ENCODE measurements at places on chromosomes 7 and 10.

DNA sequence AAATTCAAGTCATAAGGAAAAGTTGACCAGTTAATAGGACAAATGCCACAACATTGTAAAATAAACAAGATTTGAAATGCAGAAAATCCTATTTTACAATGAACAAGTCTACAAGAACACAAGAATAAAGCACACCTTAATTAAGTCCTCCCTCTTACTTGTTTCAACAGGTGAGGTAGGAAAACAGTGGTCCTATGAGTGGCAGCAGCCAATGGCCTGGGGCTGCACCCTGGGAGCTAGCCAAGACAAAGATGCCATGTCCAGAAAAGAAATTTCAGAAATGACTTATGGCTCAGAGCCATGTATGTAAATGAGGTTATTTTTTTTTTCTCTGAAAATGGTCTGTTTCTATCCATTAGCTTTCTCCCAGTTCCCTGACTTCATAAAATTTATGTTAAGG, 14.3 kb downstream of the KLLN start:
- DNase-seq = no peak

GRCh38 chr7:104196161-104196560, 11.7 kb downstream of the ORC5 start:
- peak; percentile 32 for DNase-seq

DNA sequence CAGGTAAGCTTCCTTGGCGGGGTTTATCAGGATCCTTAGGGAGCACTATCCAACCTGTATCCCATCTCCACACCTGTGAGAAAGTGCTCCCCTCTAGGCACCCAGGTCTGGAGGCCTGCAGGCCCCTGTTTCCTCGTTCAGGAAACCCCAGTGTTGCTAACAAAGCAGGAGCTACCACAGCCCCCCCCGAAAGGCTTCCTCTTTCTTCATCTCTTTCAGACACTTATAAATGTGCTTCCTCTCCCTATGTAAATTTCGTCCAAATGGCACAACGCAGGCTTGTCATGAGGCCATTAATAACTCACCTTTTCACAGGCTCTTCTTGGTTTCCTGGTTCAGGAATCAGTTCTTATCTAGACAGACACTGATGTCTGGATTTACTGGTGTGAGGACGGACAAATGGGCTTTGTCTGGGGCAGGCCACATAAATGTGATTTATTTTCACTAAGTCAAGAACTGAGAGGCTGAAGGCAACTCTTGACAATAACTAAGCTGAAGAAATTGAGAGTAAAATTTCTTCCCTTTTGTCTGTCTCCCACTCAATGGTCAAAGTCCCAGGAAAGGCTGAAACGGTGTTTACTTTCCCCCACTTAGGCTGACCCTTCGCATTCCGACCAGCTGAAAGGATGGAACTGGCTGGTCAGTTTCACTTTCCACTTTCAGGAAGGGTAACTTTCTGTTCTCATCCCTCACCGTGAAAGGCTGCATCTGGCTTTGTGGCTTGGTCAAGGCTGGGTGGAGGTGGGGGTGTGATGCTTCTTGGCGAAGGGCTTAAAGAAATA, 46.8 kb downstream of the PIK3AP1 start:
- DNase-seq = peak; percentile 63

GRCh38 chr10:88097536-88097935, 234.1 kb downstream of the PTEN start:
- peak; percentile 68 for DNase-seq

All from IMR-90 (cell line).